Liver (tissue), 10 donors: ENCODE measurements at places on chromosomes 5 and 9. TPM values are rescaled to one million over a fixed set of nuclear protein-coding genes. Genes with fewer than 3 reads are reported as not detected.

DNA sequence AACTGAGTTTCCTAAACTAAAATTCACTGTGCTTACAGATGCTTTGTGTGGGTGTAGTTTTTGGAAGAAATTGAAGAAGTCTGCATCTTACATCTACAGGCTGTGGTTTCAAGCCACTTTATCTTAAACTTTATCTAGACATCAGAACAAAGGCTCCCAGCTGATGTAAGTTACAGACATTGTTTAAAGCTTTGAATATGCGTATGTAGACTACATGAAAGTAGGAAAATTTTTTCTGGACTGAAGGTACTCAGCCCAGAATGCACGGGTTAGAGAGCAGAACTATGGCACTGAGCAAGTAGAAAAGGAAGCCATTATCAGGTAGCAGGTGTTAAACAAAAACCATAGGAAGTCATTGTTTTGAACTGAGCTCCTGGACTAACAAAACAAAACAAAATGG, 185.4 kb downstream of the TTC39B start:
- DNase-seq = no peak

DNA sequence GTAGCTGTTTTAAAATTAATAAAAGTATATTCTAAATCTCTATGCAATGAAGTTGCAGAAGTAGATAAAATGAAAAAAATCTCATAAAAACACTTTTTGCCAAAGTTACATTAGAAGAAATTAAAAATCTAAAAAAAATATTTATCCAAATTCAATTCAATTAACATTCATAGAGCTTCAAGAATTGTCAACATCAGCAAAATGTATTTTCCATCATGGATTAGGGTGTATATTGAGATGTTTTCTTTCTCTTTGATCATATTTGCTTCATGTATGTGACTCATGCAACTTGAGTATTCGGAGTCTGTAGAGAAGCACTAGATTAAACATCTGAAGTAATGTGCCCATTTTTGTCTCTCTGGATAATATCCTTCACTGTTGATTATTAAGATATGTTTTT, 415.3 kb upstream of the FAM174A start:
- no peak for DNase-seq

DNA sequence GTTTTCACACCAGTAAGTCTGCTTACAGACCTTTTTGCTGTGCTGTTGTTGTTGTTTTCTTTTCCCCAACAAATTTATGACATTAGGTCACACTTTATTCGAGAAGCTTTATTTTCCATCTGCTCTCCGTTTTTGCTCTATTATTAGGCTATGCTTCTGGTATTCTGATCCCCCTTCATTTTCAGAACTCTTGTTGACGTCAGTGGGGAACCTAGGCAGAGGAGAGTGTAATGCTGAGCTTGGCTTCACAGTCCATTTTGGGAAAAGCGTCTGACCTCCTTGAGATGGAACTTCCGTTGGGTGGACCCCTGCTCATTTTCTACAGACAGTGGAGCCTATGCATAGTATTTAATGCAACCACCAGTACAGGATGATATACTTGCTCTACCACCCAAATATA, 387.9 kb upstream of the MEF2C start:
- no peak for DNase-seq

DNA sequence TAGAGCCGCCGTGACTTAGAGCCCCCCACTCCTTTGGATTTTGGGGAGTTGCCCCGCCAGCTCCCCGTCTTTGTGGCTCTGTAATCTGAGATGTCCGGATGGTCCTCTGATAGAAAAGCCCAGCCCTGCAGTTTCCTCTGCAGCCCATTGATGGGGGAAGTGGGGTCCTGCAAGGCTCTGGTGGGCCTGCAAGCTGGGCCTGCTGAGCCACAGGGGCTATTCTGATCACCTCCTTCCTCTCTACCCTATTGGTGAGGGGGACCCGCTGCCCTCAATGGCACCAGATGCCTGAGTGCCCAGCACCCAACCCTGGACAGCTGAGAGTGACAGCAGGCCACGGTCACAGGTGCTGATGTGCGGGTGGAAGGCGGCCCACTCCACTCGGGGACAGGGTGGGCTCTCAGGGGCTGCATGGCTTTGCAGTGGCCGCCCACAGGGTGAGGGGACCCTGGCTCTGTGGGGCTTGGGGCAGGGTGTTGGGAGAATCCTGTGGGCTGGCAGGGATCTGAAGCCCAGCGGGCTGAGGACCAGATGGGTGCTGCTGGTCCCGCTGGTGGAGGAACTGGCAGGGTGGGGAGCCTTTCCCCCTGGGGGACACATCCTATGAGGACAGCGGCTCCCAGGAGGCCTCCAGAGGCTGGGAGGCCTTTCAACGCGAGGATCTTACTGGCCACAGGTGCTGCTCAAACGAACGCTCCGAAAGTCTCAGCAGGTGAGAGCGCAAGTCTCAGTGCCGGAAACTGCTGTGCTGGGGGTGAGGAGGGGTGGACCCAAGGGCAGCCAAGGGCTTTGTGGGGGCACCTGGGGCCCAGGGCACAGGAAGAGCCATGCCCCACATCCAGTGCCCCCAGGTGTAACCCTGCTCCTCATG, 30.0 kb upstream of the LPCAT1 start:
- peak; percentile 25 for DNase-seq

- DNase-seq = no peak
Observed at GRCh38 chr9:125696106-125696647, 10.8 kb downstream of the MAPKAP1 start.

- DNase-seq = no peak
Observed at GRCh38 chr5:36414869-36415282, 113.2 kb upstream of the RANBP3L start.

Gene CDH9
- total RNA-seq = not detected

Gene ZNF346
- 8.8 TPM for total RNA-seq

- no peak for DNase-seq
Observed at GRCh38 chr9:126607086-126607485, 6.6 kb upstream of the LMX1B start.

Gene FGF1
- total RNA-seq = 0.25 TPM

Gene PCDHGA7
- 0.19 TPM for total RNA-seq

GRCh38 chr5:112239996-112240395, 179.1 kb downstream of the EPB41L4A start:
- no peak for DNase-seq

DNA sequence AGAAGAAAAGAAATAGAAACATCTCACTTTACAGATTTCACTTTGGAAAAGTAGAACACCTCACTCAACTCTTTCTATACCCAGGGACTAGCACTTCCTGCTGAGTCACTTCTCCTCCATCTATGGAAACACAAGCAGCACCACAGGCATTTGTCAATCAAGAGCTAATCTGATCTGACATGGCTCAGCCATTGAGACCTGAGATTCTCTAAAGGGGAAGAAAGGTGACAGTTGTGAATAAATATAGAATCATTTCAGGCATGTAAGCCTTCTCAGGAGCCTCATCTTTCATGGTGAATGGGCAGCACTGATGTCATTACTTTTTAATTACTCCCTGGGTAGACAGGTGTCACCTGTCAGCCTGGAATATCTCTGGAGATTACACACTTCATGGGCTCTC, 559.8 kb downstream of the HINT1 start:
- DNase-seq = no peak

DNA sequence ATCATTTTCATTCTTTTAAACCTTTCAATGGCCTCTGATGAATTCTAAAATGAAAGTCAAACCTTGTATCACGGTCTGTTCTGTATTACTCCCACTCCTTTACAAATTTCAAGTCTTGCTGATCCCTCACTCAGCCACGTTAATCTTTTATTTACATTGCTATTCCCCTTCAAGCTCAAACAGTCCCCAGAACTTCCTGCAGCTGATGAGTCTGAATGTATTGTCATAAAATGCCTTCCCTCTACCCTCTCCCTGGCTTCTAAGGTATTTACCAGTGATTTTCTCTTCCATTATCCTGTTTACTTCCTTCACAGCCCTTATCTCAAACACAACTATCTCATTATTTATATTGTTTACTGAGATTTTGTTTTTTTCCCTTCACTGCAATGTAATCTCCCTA, 562.3 kb upstream of the C9orf72 start:
- no peak for DNase-seq
